NCI-H446 treated with DMSO at 0.1 percent for 48 hours (cell line): ENCODE measurements at places on chromosomes 1 and 21.
A peak's percentile ranks its signal among the peaks of the same experiment; 100 is the strongest.

DNA sequence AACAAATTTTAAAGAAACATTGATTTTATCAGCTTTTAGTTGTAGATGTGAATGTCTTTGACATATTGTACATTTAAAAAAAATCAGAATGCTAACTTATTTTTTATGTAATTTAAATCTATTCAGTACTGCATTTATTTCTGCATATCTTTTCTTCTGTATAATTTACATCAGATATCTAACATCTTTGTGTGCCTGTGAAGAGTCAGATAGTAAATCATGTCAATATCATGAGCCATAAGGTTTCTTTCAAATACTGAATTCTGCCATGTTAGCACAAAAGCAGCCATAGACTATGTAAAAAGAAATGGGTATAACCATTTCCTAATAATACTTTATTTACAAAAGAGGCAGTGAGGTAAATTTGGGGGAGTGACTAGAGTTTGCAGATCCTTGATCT, 1829.2 kb downstream of the NCAM2 start:
- no peak for DNase-seq

DNA sequence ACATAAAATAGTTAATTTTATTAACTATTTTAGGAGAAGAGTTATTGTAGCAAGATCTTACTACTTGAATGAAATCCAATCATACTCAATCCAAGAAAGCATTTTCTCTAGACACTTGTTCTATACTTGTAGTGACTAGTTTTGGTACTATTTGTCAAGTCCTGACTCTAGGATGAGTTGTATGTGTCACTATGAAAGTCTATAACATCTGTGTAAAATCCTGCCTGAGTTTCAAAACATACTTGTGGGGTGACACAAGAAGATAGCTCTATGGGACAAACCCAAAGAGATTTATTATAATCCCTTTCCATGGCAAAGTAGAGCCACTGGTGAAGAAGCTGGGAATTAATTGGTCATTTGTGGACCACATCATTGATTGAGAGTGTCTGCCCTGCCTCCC, 1042.2 kb upstream of the ADGRL4 start:
- no peak for DNase-seq

- peak; percentile 71 for DNase-seq
Measured at GRCh38 chr1:163170975-163171676, 31.6 kb downstream of the RGS5 start.

DNA sequence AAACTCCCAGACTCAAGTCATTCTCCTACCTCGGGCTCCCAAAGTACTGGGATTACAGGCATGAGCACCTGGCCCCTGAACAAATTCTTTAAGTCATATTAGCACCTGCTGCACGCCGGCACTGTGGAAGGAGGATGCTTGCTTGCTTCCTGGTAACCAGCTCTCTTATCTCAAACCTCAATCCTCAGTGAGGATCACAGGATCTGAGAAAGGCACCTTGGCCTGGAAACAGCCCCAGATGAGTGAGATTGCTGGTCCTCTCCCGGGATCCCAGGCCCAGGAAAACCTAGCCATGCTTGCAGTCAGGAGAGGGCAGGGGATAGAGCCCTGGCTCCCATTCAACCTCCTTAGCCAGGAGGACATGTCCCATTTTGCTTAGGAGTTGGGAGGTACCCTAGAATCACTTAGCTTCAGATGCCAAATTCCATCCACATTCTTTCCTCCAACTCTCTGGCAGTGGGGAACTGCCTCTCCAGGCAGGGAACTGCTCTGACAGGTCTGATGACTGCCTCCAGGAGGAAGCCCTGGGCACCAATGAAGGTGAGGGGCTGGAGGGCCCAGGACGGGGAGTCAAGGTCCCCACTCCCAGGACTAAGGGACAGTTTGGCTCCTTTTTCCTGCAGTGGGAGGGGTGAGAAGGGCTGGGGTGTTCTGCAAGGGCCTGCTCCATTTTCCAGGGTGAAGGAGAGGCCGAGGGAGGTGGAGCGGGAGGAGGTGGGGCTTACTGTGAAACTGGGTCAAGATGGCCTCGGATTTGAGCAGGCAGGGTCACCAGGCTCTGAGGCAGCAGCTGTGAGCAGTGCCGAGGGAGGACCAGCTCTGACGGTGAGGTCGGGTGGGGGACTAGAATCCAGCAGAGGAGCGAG, 9.5 kb downstream of the GPR37L1 start:
- no peak for DNase-seq

DNA sequence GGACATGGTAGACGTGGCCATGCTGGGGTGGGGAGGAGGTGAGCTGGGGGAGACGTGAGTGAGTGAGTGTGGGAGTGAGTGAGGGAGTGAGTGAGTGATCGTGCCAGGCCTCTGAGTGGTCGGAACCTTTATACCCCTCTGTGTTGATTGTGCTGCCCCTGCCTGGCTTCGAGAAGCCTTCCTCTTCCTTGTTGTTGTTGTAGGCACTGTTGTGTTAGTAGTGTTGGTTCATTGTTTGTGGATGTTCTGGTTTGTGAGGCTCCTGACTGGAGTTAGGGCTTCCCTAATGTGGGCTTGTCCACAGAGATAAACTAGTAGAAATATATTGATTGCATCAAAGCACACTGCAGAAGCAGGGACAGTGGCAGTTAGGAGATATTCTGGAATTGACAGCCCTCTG, at the start of gene KRTAP10-3:
Gene KRTAP10-3 (minus strand): TSS at position 101 of the 400 bp plus-strand sequence. CDS start 80 bp downstream, at position 21.
- DNase-seq: no peak

- DNase-seq: peak; percentile 18
Measured at GRCh38 chr1:178908358-178908757, 37.5 kb upstream of the ANGPTL1 start.

- no peak for DNase-seq
Measured at GRCh38 chr21:17053321-17053720, 459.5 kb upstream of the CXADR start.

GRCh38 chr1:56963667-56964066, 2.1 kb downstream of the C8B start:
- no peak for DNase-seq

- no peak for DNase-seq
Measured at GRCh38 chr1:34847094-34847493, 12.5 kb downstream of the SMIM12 start.

GRCh38 chr1:162840250-162840839, 20.6 kb downstream of the CCDC190 start:
- no peak for DNase-seq

DNA sequence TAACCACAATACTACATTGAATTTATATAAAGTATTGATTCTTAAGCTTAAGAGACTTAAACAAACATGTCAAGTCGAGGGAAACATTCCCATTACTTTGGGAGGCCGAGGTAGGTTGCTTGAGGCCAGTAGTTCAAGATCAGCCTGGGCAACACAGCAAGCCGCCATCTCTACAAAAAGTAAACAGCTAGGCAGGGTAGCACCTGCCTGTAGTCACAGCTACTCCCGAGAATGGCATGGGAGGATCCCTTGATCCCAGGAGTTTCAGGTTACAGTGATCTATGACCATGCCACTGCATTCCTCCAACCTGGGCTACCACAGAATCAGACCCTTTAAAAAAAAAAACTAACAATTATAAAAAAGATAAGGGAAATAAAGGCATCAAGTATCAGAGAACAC, 50.4 kb downstream of the EIF4G3 start:
- no peak for DNase-seq

- peak; percentile 76 for DNase-seq
Measured at GRCh38 chr1:185813401-185813979, 79.3 kb downstream of the HMCN1 start.

GRCh38 chr1:4529446-4530165, 124.8 kb upstream of the AJAP1 start:
- no peak for DNase-seq

- DNase-seq: no peak
Measured at GRCh38 chr1:146020058-146021049, 1.2 kb downstream of the HJV start.

GRCh38 chr1:27570356-27570755, 33.6 kb downstream of the AHDC1 start:
- DNase-seq: no peak

GRCh38 chr1:73205294-73205973, 923.1 kb upstream of the NEGR1 start:
- DNase-seq: no peak

DNA sequence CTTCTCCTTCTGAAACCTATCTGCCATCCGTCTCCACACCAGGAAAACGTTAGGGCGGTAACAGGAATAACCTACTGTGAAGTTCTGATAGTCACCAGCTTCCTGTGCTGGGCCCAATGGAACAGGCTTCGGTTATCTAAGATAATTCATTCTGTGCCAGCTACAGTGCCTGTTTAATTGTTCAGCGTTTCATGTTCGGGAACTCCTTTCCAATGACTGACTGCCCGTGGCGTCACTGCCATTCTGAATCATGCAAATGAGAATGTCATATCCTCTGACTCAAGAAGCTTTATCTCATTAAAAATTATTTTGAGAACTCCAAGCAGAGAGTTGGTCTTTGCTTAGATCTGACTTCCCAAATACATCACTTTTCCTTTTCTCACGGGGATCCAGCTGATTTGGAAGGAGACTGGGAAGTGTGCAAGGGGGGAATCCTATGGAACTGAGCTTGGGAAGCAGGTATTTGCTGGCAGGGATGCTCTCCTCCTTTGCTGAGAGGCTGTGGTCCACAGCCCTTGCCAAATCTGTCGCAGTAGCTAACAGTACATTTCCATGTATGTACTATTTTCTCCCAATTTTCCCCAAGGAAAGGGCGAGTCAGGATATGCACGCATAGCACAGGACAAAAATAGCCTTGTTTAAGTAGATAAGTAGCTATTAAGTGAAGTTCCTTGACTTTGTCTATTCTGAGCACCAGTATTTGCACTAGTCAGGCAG, 358.7 kb downstream of the LTN1 start:
- no peak for DNase-seq

DNA sequence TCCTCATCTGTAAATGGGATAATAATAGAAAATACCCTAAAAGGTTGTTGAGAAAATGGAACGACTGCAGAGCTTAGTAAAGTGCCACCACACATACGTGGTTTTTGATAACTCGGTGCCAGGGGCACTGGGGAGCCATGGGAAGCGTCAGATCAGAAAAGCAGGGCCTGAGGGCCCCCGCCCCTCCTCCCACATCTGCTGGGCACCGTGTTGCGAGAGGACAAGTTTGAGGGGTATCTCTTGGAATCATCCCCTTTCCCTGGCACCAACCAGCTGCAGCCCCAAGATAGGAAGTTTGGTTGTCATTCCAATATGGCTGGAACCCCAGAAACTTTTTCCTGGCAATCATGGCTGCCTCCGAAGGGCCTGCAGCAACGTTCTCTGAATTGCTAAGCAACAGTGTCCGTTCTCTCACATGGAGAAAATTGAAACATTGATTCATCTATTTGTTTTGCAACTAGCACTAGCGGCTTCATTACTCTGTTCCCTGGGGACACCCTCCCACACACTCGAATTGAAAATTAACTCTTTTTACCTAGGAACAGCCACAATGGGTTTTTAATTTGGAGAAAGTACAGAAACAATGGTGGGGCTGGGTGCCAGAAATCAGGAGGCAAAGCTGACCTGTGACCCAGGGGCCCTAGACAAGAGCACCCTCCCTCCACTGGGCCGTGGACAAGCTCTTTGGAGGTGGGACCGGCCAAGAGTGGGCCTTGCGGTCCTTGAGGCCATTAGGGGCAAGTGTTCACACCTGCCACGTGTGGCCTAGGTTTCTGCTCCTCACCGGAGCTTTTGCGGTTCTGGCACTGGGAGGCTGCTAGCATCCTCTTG, 190.0 kb upstream of the VAMP3 start:
- no peak for DNase-seq

GRCh38 chr1:93814795-93815340, 64.1 kb downstream of the DNTTIP2 start:
- no peak for DNase-seq

- DNase-seq: no peak
Measured at GRCh38 chr1:41648230-41648629, 163.7 kb upstream of the EDN2 start.

GRCh38 chr1:161193561-161194235, 5.2 kb downstream of the ADAMTS4 start:
- DNase-seq: no peak

DNA sequence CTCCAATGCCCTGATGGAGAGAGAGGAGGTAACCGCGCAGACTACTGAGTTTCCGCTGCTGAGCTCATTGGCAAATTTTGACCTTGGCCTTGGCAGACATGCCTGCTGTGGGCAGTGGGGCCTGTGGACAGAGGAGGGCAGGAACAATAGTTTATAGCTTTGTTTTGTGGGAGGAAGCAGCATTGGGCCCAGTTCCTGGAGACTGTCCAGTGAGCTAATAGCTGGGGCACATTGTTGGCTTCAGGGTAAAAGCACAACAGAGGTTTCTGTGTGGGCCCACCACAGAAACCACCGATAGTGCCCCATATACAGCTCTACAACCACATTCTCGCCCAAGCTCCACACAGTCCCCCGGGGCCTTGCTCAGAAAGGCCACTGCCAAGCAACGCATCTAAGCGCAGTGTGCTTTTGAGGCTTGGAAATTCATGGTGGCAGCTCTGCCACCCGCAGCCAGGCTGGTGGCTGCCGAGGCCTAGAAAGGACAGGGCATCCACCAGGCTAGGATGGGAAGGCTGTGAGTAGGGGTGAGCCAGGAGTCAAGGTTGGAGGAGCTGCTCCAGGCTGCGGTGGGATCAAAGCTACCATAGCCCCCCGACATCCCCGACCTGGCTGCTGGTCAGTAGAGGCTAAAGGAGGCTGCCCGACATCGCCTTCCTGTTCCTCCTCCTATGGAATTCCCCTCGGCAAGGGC, 43.2 kb downstream of the NEK2 start:
- no peak for DNase-seq

DNA sequence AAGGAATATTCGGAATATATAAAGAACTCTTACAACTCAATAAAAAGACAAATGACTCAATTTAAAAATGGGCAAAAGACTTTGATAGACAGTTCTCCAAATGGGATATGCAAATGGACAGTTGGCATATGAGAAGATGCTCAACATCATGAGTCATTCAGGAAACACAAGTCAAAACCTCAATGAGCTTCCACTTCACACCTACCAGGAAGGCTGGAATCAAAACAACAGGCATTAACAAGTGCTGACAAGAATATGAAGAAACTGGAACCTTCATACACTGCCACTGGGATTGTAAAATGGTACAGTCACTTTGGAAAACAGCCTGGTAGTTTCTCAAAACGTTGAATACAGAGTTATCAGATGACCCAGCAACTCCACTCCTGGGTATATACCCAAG, 17.2 kb downstream of the PGBD5 start:
- DNase-seq: no peak

DNA sequence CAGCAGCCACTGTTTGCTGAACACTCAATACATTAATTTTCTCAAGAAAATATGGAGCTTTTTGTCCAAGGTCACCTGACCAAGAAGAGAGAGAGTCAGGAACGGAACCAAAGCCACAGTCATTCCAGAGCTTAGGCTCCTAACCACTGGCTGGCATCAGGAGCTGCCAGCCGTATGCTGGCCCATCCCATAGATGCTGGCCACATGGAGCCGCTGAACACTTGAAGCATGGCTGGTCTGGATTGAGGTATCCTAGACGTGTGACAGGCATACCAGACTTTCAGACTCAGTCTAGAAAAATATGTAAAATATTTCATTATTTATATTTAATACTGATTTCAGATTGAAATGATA, 458.7 kb downstream of the MATN1 start:
- DNase-seq: no peak

DNA sequence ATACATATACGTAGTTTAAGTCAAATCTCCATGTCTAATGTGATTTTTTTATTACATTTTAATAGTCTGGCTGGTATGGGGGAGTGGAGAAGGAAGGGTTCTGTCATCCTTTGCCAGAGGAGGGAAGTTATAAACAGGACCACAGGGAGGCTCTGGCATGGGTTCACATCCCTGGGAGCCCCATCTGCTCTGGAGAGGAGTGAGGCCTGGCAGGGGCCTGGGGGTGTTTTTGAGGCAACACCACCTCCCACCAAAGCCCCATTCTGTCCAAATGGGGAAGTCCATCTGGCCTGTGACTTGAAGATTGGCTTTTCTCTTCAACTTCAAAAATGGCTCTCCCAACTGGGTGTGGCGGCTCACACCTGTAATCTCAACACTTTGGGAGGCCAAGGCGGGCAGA, 15.8 kb downstream of the DISP3 start:
- peak; percentile 85 for DNase-seq
